ENCODE measurements at places on chromosomes 5 and 9.

- DNase-seq, result no peak
Measured at GRCh38 chr5:175850119-175850845, 21.1 kb upstream of the CPLX2 start.

- no peak for DNase-seq
Measured at GRCh38 chr5:145937432-145938250, 1.3 kb downstream of the SH3RF2 start.

- no peak for DNase-seq
Measured at GRCh38 chr9:122370869-122371755, at the start of gene PTGS1. PTGS1 (plus strand) TSS chr9:122371024; CDS start chr9:122371085, 61 bp downstream.

DNA sequence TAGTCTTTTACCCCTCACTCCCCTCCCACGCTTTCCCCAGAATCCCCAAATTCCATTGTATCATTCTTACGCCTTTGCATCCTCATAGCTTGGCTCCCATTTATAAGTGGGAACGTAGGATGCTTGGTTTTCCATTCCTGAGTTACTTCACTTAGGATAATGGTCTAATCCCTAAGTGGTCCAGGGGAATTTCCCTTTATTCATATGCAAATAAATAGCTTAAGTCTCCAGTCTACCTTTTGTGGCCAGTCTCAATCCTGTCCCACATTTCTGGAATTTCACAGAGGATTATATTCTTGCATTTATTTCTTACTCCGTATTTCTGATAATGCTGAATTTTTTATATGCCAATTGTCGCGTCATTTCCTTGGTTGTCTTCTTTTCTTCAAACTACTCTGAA lies 245.6 kb upstream of the DAB2 start:
- no peak for DNase-seq

GRCh38 chr9:36933676-36934215 lies 100.3 kb downstream of the PAX5 start:
- DNase-seq, result no peak

GRCh38 chr5:154194345-154195329 lies 4.1 kb downstream of the GALNT10 start:
- no peak for DNase-seq

DNA sequence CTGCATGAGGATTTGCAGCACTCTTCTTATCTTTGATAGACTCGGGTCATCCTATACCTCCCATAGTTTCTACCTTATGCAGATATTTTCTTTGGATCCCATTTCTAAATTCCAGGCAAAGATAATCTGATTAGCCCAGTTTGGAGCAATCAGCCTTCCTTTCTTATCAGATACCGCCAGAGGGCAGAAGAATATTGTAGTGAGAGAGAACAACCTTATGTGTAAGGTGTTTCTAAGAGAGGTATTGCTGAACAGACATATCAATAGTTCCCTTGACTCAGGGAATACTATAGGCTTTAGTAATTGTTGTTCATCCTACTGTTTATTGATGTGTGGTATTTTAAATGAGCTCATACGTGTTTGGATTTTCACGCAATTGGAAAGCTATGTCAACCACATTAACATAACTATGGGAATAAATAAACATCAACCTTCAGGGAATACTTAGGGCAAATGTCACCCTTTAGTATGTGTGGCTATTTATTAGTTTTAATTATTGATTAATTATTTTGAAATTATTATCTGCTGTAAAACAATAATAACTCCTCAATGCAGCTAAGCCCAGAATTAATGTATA lies 1435.2 kb upstream of the CDH9 start:
- no peak for DNase-seq

GRCh38 chr5:180795771-180796313 lies 6.8 kb downstream of the MGAT1 start:
- no peak for DNase-seq

- DNase-seq, result no peak
Measured at GRCh38 chr9:35395076-35395705, 94.7 kb upstream of the RUSC2 start.

Measured in CD8-positive, alpha-beta T cell (primary cell).